ENCODE measurements at places on chromosomes 11 and 22.
A peak's percentile ranks its signal among the peaks of the same experiment; 100 is the strongest.

DNA sequence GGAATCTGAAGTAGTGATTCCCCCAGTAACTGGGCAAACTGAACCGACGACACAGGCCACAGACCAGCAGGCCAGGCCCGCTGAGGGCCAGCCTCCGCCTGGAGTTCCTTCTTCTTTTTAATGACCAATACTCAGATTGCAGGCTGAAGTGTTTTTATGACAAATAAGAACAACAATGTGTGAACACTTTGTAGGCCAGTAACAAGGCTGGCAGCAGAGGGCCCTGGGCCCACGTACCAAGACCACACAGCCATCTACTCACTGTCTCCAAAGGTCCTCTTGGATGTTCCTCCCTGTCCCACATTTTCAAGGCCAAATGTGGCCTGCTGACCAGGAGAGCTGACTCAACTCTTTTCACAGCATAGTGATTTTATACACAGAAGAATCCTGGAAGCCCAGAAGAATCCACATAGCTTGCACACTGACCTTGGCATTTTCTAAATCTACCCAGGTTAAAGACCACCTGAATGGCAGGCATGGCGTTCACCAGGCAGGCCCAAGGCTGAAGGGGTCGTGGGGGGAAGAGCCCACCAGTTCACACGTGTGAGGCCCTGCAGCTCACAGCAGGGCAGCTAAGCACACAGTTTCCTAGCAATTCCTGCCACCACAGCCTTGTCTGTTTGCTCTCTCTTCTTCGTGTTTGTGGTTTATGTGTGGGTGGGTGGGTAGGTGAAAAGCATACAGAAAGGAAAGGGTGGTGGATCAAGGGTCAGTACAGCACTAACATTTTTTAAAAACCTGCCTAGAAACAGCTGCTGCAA lies 13.3 kb downstream of the SMCO4 start:
- DNase-seq = peak; percentile 86

DNA sequence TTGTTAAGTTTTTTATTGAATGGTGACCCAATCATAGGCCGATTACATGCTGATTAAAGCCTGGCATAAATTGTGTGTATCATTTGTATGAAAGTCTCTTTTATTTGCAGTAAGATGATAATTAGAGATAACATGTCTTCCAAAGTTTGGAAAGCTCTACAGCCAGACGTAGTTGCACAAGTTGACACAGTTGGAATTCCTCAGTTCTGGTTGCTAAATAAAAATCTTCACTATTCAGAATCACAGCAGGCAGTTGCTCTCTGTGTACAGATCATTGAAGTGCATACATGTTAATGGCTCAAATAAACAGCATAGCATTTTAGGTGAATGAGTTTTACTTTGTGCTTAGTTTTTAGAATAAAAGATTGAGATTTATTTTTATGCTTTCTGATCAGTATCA lies 69.5 kb downstream of the ARHGAP42 start:
- peak; percentile 80 for DNase-seq

DNA sequence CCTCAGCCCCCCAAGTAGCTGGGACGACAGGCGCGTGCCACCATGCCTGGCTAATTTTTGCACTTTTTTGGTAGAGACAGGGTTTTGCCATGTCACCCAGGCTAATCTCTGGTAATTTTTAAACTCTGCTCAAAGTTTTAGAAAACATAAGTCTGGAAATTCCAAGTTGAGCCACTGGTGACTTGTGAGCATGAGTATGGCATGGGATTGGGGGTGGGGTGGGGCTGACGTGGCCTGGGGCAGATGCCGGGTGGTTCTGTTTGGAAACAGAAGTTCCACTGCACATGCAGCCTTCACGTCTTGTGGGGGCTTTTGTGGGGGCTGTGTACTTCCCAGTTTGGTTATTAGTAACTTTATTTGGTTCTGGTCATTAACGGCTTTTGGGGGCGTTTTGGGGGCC lies 67.3 kb downstream of the PTPRJ start:
- DNase-seq = peak; percentile 45

DNA sequence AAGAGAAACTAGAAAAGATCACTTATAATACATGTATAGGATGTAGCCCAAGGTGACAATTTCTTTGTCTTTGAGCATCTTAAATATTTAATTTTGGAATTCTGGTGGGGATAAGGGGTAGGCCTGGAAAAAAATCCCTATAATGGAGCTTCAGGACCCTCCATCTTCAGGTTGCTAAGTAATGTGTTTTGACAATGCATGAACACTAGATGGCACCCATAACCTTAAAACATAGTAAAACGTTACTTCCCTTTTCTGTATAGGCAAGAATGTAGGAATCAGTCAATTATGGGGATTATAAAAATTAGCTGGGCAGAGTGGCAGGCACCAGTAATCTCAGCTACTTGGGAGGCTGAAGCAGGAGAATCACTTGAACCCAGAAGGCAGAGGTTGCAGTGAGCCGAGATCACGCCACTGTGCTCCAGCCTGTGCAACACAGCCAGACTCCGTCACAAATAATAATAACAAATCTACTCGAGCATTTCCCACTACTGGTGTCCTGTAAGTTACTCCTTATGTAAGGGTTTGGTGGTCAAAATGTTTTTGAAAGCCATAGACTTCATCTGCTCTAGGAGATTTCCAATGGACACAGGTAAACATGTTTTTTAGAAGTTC lies 541.9 kb upstream of the CCDC90B start:
- peak; percentile 69 for DNase-seq

GRCh38 chr22:47996446-47996857 lies 1234.0 kb downstream of the TBC1D22A start:
- DNase-seq = no peak

GRCh38 chr22:34344702-34345101 lies 424.4 kb upstream of the LARGE1 start:
- DNase-seq = no peak

GRCh38 chr11:6674219-6674597 lies 8.9 kb downstream of the MRPL17 start:
- no peak for DNase-seq

- no peak for DNase-seq
Measured at GRCh38 chr22:27802346-27803073, 954 bp upstream of the MN1 start.

GRCh38 chr11:12216041-12216451 lies 105.7 kb downstream of the MICAL2 start:
- no peak for DNase-seq

GRCh38 chr11:44628730-44629700 lies 63.6 kb downstream of the CD82 start:
- DNase-seq = no peak

GRCh38 chr11:61706452-61707400 lies 26.5 kb downstream of the DAGLA start:
- DNase-seq = no peak

Measured in choroid plexus epithelial cell (primary cell).